Activated CD4-positive, alpha-beta T cell treated with anti-CD3 and anti-CD28 coated beads, Interleukin-2, amount 50 U/mL, for 48 hours (primary cell): ENCODE measurements at places on chromosomes 12 and 14.

GRCh38 chr14:64721391-64721791, 17.2 kb downstream of the PLEKHG3 start:
- no peak for DNase-seq

- DNase-seq, result peak; percentile 49
These were observed 25.4 kb upstream of the PLEKHG6 start for GRCh38 chr12:6285063-6285477.

DNA sequence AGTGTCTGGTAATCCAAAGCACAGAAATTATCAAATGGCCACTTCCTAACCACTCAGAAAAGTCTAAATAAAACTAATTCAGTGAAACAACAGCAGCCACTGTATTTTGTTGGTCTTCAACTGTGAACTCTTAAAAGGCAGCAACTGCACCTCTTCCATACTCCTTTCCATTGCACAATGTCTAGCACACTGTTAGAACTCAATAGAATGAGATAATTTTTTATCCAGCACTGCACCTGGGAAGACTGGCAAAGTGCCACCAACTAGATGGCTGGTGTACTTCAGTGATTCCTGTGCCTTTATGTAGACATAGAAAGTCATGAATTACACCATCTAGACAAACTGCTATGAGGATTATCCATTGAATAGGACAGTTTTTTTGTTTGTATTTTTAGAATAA, 26.2 kb downstream of the LGR5 start:
- no peak for DNase-seq

GRCh38 chr12:121579190-121579791, 1.5 kb downstream of the KDM2B start:
- peak; percentile 53 for DNase-seq

GRCh38 chr14:103310576-103311095, 23.4 kb upstream of the EIF5 start:
- DNase-seq, result no peak

GRCh38 chr14:56774503-56774902, 35.8 kb downstream of the OTX2 start:
- no peak for DNase-seq

DNA sequence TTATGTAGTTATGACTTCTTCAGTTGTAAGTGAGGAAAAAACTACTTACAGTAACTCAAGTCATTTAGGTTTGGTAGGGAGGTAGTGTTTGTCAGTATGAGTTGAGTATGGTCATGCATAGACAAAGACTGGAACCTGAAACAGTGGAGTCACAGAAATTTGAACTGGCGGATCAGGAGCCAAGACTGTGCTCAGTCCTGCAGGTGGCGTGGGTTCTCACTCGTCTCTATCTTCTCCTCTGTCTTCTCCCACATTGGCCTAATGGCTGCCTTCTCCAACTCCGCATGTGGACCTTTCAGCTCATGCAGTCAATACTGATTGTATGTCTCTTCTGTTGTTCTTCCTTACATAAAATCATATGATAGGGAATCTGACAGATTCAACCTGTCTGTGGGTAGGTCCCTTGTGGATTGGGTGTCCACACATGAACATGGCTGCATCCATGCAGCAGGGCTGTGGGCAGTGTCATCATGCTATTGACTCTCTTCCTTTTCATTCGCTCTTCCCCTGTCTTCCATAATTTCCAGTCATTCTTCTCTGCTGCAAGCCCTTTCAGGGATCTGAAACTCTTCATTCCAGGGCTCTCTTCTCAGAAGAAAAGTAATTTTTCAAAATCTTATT, 78.8 kb upstream of the NEDD1 start:
- no peak for DNase-seq

DNA sequence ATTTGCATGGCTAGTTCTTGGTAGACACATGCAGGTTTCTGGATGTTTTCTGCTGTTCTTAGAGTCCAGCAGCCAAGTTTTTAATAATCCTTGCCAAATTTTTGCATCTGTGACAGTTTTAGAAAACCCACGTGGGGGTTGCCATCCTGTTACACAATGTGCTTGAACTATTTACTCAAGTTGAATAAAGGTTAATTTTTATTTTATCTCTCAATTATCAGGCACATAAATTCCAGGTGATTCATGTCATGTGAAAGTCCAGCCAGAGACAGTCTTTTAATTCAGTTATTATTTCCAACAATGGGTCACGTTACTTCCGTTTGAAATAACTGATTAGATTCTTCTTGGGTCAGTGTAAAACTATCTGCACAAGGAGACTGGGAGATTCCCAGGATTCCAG, 15.7 kb downstream of the MYRFL start:
- no peak for DNase-seq

DNA sequence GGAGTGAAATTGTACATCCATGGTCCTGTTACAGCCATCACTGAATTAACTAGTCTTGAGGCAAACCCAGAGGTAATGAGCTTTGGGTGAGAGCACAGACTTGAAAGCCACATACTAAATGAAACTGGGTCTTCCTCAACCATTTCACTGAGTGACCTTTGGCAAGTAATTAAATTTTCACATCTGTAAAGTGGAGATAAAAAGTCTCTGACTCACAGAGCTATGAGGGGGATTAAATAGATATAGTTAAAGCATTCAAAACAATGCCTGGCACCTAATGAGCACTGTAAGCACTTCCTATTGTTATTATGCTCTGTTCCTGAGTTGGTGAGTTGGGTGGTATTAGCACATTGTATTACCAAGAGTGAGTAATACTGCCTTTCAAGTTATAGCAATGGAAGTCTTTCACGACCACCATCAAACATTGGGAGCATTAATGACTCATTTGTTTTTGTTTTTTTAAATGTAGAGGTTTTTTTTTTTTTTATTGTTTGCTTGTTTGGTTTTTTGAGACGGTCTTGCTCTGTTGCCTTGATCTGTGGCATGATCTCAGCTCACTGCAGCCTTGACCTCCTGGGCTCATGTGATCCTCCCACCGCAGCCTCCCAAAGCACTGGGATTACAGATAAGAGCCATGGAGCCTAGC, 12.5 kb upstream of the STRN3 start:
- DNase-seq, result no peak

DNA sequence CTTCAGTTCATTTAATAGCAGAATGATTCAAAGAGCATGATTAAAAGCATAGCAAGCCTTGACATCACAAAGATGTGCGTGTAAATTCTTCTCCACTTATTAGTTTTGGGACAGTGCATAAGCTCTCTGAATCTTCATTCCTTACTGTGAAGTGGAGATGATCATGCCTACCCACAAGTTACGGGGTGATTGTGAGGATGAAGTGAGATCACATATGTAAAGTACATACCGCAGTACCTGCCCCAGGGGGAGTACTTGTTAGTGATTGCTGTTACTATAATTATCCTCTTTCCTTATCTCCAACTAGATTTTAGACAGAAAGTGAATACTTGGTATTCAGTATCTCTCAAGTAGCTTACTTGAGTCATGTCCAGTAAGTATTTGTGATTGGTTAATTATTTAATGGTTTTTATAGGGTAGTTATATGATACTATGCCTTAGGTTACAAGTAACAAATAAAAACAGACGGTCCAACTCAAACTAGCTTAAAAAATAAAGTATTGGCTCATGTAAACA, 6.0 kb downstream of the RAD9B start:
- DNase-seq, result no peak

DNA sequence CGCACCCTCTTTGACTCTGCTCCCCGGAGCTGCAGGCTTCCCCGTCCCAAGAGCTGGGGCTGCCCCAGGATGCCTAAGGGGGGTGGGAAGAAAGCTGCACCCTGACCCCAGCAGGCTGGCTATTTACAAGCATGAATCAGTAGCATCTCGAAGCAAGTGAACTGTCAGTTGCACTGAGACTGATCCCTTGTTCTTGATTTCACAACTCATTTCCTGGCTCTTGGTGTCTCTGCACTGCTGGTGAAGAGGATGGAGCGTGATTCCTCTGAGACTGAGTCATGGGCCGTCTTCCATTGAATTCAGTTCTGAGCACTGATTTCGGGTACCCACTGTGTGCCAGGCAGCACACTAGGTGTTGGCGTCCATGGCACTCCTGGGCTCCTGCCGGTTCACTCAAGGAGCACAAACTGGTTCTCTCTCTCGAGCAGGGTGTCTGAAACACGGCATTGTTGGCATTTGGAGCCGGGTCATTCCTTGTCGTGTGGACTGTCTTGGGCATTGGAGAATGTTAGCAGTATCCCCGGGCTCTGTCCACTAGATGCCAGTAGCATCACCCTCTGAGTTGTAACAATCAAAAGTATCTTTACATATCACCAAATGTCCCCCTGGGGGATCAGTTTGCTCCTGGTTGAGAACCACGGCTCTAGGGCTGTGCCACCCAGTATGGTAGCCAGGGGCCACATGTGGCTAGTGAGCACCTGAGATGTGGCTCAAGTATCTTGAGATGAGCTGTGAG, 86.9 kb downstream of the RIN3 start:
- no peak for DNase-seq

- no peak for DNase-seq
These were observed 20.3 kb upstream of the SYCP3 start for GRCh38 chr12:101759396-101760047.

DNA sequence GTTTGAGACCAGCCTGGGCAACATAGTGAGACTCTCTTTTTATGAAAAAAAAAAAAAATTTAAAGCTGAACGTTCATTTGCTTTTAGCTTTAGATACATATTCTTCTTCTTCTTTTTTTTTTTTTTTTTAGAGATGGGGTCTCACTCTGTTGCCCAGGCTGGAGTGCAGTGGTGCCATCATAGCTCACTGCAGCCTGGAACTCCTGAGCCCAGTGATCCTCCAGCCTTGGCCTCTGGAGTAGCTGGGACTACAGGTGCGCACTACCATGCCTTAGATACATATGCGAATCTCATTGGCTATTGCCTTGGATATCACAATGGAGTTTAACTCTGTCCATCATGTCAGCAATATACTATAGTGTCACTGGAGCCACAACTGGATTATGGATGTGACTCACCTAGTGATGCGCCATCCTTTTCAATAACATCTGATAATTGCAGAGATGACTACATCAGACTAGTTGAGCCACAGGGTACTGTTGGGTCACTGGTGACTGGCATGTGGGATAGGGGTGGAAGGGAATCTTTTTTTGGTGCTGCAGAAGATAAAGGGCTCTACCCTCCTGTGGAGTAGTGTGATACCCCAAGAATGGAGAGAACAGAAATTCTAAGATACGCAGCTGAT, 2.7 kb upstream of the ADIPOR2 start:
- DNase-seq, result no peak

GRCh38 chr12:25787701-25788100, 170.8 kb upstream of the RASSF8 start:
- no peak for DNase-seq

GRCh38 chr12:7647071-7647470, 18.6 kb downstream of the APOBEC1 start:
- no peak for DNase-seq

DNA sequence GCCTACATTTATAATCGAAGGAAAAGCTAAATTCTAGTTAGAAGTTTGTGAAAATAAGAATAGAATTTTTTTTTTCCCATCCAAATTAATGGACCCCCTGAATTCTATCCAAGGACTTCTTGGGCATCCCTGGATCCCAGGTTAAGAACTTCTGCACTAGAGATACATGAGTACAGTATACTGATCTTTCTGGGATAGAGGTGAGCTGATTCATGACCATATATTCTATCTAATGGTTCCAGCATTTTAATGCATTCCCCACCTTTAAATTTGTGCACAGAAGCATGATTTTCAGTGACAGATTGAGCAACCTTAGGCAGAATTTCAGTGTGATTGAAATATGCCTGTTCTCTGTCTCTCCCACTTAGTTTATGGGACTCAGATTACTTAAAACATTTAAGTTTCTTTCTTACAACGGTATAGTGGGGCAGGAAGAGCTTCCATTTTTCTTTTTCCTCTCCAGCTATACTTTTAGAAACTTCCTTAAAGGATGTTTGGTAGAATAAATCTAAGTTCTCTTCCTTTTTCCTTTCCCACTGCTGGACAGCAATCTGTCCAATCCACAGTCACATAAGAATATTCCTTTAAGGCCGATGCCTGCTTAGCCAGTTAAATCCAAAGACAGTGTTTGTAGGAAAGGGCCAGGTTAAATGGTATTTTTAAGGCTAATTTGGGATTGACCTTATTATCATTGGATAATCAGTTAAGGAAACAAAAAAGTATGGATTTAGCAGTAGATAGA, 6.7 kb downstream of the MDM2 start:
- no peak for DNase-seq

DNA sequence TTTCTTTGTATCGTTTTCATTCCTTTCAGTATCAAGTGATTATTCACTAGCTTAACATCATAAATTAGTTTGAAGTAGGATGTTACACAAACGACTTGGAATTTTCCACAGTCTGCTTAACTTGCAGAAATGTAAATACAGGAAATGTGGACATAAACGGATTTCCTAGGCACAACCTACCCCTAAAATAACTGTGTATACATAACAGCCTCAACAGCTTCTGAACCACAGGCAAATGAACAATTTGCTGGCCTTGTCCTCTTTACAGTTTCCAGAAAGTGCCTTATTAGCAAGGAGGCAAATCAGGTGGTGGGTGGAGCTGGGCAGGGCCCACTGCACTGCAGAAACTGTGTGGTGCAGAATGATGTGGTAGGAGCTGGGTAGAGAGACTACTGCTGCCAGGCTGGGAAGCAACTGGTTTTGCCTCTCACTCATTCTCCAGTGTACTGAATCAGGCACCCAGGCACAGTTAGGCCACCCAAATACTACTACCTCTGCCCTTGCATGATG, 14.1 kb downstream of the DRAM1 start:
- DNase-seq, result no peak

- no peak for DNase-seq
These were observed 455.1 kb downstream of the BTG1 start for GRCh38 chr12:91690531-91690930.

- no peak for DNase-seq
These were observed 556.9 kb downstream of the SLC16A7 start for GRCh38 chr12:60152756-60153155.

DNA sequence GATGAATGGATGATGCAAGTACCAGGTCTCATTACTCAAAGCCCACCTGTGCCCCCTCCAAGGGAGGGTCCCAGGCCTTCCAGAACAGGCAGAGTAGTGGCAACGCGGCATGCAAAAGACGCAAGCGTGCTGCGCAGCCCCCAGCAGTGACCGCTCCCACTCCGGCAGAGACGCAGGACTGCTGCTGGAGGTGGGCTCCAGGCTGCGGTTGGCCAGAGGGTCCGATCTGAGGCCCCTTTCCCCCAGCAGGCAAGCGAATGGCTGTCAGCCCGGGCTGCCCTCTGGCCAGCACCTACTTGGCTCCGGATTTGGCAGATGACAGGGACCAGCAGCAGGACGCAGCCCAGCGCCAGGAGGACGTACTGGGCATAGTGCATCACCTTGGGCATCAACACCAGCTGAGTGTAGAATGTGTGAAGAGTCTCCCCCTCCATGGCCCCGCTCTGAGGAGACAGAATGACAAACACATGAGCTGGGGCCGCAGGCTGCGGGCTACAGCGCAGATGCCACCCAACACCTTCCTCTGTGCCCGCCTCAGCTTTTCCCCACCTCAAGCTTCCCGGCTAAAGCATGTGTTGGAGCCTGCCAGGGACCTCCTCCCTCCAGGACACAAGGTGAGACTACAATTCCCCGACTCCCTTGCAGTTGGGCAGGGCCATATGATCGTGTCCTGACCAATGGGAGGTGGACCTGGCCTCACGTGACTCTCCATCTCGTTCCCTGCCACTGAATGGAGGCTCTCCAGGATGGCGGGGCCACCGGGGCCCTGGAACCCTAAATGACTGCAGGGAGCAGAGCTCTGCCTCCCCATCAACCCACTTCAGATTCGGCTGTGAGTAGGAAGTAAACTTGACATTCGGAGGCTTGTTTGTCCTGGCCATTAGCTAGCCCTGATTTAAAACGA, 77.4 kb downstream of the SCARB1 start:
- no peak for DNase-seq

GRCh38 chr12:95623554-95624170, 72.4 kb upstream of the USP44 start:
- DNase-seq, result peak; percentile 26
